HEK293T (cell line): ENCODE measurements at places on chromosomes 5 and 9.

DNA sequence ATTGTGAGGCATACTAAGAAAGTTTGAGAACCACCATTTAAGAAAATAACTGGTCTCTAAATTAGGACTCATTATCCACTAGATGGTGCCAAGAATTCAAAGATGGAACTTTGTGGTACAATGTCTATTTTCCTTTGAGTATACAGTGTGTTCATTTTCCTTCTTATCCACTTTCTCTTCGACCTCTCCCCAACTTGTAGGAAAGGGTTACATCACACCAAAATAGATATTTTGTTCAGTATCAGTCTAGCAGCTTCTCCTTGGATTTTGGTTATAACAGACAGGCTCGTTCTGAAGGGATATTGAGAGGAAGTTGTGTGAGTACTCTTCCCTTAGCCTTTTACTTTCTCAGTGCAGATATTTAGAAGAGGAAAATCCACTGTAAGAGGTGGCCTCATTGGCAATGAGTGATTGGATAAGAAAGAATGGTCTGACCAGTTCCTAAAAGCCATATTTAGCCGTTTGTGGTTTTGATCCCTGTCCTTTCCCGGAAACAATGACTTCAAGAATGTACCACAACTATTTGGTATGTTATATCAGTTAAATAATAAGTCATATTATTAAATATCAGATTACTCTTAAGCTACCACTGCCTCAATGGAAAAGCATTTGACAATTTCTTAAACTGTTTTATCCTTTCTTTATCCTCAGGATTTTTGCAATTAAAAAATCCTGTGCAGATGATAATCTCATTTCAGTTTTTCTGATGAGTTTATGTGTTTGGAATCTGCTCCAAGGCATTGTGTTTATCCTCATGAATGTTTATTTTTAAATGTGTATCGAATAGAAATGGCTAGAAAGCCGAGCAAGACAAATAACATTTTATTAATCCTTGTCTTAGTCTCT is 69.0 kb upstream of the GRAMD2B start:
- DNase-seq = peak; percentile 31

DNA sequence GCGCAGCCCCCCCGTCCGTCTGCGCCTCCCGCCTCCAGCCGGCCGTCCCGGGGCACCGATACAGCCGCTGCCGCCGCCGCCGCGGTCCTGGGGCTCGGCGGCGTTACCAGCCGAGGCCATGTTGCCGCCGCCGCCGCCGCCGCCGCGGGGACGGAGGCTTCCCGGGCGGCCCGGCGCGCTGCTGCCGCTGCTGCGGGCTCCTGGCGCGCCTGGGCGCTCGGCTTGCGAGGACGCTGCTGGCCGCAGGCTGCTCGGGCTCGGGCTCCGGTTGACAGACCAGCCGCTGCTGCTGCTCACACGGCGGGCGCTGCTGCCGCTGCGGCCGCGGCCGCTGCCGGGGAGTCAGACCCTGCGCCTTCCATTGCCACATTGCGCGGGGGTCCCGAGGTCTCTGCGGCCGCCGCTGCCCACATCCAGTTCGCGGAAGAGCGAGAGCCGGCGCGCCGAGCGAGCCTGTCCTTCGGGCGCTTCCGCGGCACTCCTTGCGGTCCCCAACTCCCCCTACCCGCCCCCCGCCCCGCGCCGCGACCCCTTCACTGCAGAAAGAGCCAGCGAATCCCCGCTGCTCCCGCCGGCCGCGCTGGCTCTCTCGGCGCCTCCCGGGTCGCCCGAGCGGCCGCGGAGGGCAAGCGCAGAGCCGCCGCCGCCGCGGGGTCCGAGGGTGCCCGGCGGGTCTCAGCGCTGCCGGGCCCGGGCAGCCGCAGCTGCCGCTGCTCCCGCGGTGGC is 8.4 kb downstream of the PTCH1 start:
- no peak for DNase-seq

DNA sequence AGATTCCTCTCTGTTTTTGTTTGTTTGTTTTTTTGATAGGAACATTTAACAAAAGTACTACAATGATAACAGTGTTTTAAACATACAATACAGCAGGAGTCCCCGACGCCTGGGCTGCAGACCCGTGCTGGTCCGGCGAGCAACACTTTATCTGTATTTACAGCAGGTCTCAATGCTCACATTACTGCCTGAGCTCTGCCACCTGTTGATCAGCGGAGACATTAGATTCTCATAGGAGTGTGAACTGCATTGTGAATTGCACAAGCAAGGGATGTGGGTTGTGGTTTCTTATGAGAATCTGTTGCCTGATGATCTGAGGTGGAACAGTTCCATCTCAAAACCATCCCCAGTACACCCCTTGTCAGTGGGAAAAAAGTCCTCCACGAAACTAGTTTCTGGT is 1068.5 kb upstream of the CDH10 start:
- DNase-seq = peak; percentile 6

GRCh38 chr5:132202711-132203463 is 24.8 kb downstream of the P4HA2 start:
- DNase-seq = no peak

DNA sequence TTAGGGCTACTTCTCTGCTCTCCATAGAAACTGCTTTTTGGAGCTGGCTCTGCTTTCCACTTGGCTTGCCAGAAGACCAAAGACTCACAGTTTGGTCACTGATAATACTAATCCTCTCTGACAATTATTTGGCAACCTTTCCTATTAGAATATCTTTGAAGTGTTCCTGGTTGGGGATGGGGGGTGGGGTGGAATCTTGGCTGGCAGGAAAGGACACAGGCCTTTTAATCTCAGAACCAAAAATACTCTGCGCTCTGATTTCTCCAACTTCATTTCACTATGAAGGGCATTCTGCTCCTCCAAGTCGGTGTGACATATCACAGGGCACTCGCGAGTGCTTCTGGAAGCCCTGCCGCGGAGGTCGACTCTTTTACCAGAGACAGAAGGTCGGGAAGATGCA is 1329.0 kb upstream of the WWC1 start:
- DNase-seq = no peak

- no peak for DNase-seq
These were observed 820.5 kb downstream of the PTPRD start for GRCh38 chr9:9792144-9792857.

DNA sequence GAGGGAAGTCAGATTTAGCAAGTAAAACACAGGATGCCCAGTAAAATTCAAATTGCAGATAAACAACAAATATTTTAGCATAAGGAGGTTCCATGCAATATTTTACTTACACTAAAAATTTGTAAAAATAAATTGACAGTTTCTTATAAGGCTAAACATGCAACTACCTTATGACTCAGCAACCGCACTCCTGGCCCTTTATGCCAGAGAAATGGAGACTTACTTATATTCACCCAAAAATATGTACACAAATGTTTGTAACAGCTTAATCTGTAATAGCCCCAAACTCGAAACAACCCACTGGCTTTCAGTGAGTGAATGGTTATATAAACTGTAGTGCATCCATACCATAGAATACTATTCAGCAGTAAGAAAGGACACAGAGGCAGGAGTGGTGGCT is 28.6 kb upstream of the TRIM14 start:
- no peak for DNase-seq

- no peak for DNase-seq
These were observed 1.8 kb downstream of the PDLIM4 start for GRCh38 chr5:132259069-132259851.

DNA sequence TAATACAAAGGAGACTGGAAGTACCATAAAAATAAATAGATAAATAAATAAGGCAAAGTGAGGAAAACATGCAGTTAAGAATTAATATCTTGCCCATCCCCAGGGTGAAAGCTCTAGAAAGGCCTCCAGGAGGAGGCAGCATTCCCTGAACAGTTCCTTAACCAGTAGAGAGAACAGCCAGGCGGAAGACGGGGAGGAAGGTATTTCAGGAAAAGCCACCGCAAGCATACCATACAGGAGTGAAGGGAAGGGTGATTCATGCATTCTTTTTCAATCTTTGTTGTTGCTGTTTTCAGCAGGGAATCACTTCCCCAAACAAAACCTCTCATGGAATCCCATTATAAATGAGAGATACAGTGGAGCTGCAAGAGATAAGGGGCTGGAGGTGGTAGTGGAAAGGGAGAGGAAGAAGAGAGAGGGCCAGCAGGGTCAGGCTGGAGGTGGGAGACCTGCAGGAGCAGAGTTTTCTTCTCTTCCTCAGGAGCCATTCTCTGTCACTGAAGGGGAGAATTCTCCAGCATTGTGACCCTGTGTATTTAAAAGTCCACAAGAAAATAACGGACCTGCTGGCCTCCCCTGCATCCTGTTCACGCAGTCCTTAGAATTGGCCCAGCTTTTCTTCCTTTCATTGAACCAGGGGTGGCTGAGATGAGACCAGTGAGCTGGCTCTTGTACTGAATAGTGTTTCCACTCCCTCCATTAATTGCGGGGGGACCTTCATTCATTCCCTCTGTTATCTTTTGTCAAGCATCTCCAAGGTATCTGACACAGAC is 255.9 kb downstream of the FAM114A2 start:
- DNase-seq = no peak

DNA sequence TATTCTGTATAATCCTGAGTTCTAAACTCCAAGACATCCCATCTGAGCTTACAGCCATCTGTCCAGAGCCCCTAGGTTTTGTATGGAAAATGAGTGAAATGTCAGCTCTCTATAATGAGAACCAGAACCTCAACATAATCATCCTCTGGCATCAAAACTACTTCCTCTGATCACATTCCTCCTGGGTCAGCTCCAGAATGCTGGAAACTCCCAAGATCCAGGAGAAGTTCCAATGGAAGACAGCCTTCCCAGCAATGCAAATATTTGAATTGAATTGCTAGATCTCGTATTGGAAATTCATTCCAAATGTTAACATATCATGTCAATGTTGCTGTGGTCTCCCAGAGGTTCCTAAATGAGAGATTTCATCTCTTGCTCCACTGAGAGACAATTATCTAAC is 23.8 kb downstream of the C9 start:
- no peak for DNase-seq

- no peak for DNase-seq
These were observed 170.1 kb downstream of the ADAMTS12 start for GRCh38 chr5:33721491-33722200.

DNA sequence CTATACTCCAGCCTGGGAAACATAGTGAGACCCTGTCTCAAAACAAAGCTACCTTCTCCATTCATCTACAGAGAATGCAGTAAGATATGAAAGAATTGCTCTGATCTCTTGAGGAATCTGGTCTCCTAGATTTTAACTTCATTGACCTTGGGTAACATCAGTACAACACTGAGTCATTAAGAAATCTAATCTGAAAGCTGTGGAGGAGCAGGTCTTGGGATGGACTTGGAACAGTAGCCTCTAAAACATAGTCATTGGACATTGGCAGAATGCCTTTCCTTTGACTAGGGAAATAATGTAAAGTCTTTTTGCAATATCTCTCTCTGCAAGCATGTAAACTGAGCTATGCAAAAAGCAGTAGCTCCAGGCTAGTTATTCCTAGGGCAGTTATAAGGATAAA is 58.1 kb downstream of the KCNN2 start:
- no peak for DNase-seq

GRCh38 chr5:55682071-55682470 is 30.1 kb downstream of the SLC38A9 start:
- DNase-seq = no peak

GRCh38 chr9:37859043-37859442 is 44.9 kb downstream of the SLC25A51 start:
- DNase-seq = no peak

DNA sequence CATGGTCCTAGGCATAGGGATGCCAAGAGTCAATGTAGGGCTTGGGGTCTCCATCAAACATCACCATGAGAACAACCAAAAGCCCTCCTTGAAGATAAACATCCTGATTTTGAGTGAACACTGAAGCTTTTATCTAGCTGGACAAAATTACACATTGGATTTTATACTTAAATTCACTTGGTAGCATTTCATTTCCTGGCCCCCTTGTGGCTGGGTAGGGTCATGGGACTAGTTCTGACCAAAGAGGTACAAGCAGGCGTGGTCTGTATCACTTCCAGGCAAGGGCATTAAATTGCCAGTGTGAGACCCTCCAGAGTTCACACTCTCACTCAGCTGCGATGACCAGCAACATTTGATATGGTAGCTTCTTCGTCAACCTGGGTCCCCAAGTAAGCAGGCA is 320.3 kb downstream of the ACTL7B start:
- DNase-seq = peak; percentile 26

GRCh38 chr5:170348137-170348633 is 41.0 kb downstream of the KCNMB1 start:
- no peak for DNase-seq

DNA sequence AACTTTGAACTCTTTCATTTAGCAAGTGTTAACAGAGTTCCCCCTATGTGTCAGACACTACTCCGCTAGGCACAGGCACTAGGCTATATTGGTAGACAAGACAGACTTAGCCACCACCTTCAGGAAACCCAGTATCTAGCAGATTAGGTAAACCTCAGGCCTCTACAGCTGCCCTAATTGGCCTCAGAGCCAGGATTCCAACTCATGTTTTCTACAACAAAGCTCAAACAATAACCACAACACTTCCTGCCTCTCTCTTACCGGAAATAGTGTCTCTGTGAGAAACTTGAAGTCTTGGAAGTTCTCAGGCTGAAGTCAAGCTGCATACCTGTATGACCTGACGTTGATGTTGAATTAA is 116.6 kb upstream of the SLC44A1 start:
- no peak for DNase-seq

- DNase-seq = no peak
These were observed 34.7 kb downstream of the LMNB1 start for GRCh38 chr5:126811515-126812198.

DNA sequence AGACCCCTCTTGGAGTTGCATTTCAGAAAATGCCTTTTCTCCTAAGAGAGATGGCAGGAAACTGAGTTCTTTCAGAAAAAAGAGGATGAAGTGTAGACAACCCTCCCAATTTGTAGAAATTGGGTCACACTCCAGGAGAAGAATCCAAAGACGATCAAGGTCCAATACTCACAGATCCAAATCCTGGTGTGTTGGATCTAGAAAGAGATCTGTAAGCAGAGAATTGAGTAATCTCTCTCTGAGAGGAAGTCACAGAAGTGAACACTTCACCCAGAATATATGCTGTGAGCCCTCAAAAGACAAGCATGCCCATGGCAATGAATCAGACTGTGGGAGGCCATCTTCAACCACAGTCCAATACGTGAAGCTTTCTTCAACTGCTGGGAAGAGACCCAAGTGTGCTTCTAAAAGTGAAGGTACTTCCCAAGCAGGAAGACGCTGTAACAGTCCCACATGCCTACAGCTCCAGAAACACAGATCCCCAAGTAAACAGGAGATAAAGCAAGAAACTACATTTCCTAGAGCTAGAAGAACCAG is 182.7 kb downstream of the SMC2 start:
- DNase-seq = no peak

- DNase-seq = no peak
These were observed 477.0 kb downstream of the CDH10 start for GRCh38 chr5:24167806-24168205.

DNA sequence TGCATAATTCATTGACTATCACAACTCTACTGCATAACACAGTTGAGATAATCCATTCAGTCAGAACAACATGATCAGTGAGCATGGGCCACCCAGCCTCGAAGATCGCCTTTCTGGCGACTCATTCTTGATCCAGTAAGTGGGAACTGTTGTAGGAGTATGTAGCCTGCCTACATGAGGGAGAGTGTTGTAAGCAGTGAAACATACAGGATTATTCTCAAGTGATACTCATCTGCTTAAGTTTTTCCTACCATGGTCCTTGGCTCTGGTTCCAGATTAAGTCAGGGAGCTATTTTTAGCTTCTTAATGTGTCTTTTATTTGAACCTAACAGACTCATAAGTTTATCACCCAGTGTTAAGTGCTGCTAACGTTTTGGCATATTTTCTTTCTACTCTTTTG is 44.0 kb downstream of the TNPO1 start:
- no peak for DNase-seq
